ENCODE measurements at places on chromosomes 3 and 15.

DNA sequence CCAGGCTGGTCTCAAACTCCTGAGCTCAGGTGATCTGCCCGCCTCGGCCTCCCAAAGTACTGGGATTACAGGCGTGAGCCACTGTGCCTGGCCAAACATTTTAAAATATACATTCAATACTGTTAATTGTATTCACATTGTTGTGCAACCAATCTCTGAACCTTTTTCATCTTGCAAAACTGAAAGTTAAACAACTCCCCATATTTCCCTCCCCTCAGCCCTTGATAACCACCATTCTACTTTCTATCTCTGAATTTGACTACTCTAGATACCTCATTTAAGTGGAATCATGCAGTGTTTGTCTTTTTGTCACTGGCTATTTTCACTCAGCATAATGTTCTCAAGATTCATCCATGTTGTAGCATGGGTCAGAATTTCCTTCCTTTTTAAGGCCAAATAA, 30.0 kb downstream of the HMCES start:
- DNase-seq, result no peak

- DNase-seq, result no peak
These were observed 115.3 kb downstream of the PLCH1 start for GRCh38 chr3:155629556-155629955.

DNA sequence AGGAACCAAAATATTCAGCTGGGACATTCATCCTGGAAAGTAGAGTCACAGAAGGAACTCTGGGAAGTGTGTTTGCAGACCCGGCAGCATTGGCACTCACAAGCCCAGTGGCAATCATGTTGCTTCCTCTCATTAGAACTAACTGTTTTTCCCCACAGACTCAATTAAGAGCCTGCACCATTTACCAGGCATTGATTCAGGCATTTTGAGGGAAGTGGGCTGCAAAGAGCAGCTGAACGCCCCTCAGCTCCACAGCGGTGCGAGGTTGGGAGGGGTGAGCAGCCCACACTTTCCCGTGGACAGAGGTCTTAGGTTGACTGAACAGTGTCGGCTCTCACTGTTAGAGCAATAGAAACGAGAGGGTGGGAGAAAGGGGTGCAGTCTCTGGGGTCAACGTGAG, 143.8 kb downstream of the STT3B start:
- DNase-seq, result no peak

DNA sequence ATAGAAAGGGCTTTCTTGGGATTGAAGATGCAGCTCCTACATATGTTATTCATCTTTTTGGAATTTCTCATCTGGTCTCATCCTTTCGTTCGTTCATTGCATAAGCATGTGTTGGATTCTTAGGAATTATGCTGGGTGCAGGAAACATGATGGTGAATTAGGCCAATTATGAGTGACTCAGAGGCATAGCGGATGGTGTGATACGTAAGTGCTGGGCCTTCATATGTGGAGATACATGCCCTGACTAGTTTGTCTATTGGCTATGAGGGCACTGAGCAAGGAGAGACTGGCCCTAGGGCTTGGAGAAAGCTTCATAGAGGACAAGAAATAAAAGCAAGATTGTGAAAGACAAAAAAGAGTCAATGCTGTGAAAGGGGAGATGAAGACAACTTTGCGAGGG, 235.1 kb downstream of the MYRIP start:
- DNase-seq, result no peak

- no peak for DNase-seq
These were observed 3.7 kb downstream of the ZNF280D start for GRCh38 chr15:56729561-56729960.

- no peak for DNase-seq
These were observed 655.2 kb downstream of the RBMS3 start for GRCh38 chr3:29936054-29936453.

GRCh38 chr3:67765575-67765974, 111.2 kb upstream of the SUCLG2 start:
- no peak for DNase-seq

GRCh38 chr15:38054488-38054887, 120.0 kb downstream of the TMCO5A start:
- no peak for DNase-seq

GRCh38 chr15:68706256-68706655, 114.4 kb downstream of the ANP32A start:
- DNase-seq, result no peak

DNA sequence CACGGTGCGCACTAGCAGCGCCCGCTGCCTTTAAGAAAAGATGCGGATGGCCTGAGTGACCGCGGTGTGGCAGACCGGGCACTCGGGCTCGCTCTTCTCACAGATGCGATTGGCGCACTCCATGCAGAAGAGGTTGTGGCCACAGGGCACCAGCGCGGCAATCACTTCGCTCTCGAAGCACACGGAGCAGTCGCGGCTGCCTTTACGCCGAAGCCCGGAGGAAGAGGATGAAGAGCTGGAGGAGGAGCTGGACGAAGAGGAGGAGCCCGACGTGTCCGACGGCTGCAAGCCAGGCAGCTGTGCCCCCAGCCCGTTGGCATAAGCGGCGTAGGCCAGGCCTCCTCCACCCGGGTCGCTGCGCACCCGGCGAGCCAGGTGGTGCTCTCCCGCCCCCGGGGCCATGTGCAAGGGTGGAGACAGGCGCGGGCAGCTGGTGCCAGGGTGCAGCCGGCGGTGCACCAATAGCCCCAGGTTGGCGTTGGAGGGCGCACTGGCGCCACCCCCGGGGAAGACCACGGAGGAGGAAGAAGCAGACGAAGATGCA, 2.6 kb downstream of the MEX3B start:
- DNase-seq, result no peak
